Thyroid gland (tissue), 4 donors: ENCODE measurements at places on chromosomes 3 and 15. TPM values are rescaled to one million over a fixed set of nuclear protein-coding genes. Genes with fewer than 3 reads are reported as not detected.

The TMEM40 gene
- total RNA-seq, result not detected

DNA sequence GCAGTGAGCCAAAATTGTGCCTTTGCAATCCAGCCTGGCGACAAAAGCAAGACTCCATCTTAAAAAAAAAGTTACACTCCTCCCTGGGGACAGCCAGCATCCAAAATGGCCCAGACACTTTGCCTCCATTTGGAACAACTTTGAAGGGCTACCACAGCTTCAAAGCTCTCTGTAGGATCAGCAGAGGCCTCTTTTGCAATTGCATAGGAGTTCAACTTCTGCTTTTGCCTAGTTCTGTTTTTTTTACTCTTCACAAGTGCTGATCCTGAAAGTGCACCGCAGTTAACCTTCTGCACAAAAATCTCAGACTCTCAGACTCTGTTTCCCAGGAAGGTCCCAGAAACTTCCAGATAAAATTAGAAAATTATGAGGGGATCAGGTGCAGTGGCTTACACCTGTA lies 25.2 kb upstream of the SLC4A7 start:
- H3K27ac ChIP-seq, result no peak overlapping the region
- H3K4me3 ChIP-seq, result no peak overlapping the region
- no peaks in the 10 kb centered on the region for H3K27me3 ChIP-seq
- no peak for DNase-seq

The SLC38A3 gene
- total RNA-seq, result 5.0 TPM

- no peak for DNase-seq
- H3K36me3 ChIP-seq, result no peaks in the 10 kb centered on the region
- H3K4me1 ChIP-seq, result peaks cover 19% of the 10 kb centered on the region
- no peak overlapping the region for H3K27ac ChIP-seq
Measured at GRCh38 chr3:39903253-39903652, 93.8 kb downstream of the MYRIP start.
